ENCODE measurements at places on chromosomes 7 and 10.

- DNase-seq, result no peak
Observed at GRCh38 chr7:98930921-98931320, 52.6 kb downstream of the TRRAP start.

DNA sequence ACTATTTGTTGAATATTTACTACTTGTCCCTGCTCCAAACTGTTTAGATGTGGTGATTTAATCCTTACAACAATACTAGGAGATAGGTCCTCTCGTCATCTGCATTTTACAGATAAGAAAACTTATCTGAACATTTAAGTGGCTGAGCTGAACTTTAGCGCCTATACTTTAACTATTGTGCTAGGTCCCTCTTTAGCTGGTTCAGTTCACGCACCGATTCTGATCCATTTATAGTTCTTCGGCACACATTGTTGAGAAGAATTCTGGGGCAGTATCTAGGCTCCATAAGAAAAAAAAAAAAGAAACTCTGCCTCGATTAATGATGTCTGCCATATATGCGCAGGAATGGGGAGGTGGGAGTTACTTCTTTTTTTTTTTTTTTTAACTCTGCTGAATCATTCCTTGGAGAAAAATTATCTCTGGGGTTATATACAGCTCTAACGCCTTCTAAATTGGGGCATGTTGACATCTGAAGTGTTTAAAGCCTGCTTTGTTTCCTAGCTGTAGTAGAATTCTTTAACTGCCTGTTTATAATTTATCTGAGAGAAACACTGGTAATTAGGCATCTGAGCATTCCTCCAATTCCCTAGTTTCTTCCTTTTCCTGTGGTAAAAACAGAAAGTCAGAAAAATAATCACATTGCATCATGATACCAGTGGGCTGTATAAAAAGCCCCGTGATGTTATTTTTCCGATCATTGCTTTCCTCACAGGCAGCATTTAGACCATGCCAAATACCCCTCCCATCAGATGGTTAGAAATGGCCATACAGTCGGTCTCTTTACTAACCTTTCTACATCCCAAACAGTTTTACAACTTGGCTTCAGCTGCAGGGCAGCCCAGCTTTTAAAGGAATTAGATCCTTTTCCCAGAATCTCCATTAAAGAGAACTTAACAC is 98.5 kb upstream of the KDM7A start:
- no peak for DNase-seq

DNA sequence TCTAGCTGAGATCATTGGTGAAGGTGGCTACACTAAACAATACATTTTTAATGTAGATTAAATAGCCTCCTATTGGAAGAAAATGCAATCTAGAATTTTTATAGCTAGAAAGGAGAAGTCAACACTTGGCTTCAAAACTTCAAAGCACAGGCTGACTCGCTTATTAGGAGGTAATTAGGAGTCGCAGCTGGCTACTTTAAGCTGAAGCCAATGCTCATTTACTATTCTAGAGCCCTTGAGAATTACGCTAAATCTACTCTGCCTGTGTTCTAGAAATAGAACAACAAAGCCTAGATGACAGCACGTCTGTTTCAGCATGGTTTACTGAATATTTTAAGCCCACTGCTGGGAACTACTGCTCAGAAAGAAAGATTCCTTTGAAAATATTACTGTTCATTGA is 101.6 kb upstream of the EEPD1 start:
- DNase-seq, result no peak

GRCh38 chr7:131621652-131622051 is 65.2 kb upstream of the PODXL start:
- no peak for DNase-seq

DNA sequence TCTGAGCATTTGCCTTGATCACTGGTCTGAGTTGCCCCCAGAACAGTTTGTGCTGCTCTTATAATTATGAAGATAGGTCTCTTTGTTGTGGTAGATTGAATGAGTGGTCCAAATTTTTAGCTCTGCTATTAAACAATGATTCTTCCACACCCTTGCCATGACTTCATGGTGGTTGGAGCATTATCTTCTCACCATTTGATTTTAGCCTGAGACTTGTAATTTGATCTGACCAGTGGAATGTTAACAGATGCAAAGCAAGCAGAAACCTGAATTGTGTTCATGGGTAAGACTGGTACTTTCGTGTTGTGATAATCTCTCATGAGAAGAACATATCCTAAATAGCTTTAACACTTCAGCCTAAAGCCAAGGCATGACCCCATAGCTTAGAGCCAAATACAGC is 139.1 kb downstream of the TFPI2 start:
- no peak for DNase-seq

DNA sequence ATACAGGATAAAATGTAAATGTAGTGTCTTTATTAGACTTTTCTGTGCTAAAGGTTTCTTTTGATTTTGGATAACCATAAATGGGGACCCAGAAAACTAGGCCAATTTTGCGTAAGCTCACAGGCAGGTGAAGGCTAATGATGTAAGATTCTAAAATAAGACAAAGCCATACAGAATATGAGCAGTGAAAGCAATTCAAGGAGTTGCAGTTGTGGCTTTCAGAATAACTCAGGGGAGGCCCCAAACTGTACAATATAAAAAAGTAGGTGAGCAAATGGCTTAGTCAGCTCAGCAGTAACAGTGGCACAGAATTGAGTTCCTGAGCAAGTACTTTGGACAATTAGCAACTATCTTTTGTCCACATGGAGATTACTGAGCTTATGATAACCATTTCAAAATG is 81.7 kb upstream of the NRP1 start:
- DNase-seq, result no peak

- DNase-seq, result no peak
Observed at GRCh38 chr10:106612381-106612780, 552.1 kb downstream of the SORCS1 start.

DNA sequence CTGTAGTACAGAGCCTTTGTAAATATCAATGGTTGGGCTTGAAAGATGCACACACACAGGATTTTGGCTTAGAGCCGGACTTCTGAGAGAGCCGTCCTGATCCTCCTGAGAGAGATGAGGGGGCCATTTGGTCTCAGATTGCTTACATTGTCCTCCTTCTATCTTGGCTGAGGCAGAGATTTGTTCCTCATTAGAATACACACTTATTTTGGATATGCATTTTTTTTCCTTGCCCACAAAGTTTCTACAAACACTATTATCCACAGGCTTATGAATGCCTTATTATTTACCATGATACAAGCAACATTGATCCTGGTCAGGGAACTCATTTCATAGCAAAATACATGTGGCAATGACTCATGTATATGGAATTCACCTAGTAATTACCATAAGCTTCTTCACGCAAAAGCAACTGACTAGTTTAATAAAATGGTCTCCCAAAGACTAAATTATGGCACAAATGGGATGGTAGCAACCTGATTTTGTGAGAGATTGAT is 175.3 kb downstream of the MDFIC start:
- no peak for DNase-seq

- no peak for DNase-seq
Observed at GRCh38 chr7:36084485-36085091, 68.5 kb upstream of the EEPD1 start.

- DNase-seq, result no peak
Observed at GRCh38 chr10:95352684-95353083, 61.9 kb upstream of the PDLIM1 start.

- no peak for DNase-seq
Observed at GRCh38 chr10:94991243-94991888, 52.9 kb downstream of the CYP2C9 start.

DNA sequence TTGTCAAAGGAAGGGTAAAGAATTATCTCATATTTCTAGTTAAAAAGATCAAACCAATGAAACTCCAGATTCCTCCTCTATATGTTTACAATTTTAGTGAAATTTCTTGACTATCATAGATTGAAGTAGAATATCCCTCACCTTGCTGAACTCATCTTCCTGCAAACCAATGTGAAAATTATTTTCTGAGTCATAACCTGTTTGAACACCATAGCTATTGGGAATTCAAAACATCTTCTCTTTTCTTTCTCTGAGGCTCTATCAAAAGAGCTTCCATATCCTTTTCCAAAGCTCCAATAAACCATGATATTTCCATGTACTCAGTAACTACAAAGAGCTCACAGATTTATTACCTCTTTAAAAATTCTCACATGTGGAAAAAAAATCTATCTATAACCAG is 134.3 kb downstream of the DOCK4 start:
- no peak for DNase-seq

- DNase-seq, result no peak
Observed at GRCh38 chr7:46752881-46753366, 829.0 kb downstream of the TNS3 start.

DNA sequence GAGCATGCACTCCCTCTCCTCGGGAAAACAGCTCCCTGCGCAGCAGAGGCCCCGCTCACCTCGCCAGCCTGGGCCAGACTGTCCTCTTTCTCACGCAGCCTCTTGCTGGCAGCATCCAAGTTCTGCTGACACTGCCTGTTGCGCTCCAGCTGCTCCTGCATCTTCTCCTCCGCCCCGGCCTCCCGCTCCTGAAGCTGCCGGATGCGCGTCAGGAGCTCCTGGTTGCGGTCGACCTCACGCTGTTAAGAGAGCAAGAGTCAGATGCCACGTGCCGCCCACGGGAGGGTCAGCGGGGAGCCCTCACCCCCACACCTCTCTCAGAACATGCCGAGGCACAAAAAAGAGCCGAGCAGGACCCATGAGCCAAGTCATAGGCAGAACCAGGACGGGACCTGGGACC is 10.2 kb downstream of the MAD1L1 start:
- no peak for DNase-seq

DNA sequence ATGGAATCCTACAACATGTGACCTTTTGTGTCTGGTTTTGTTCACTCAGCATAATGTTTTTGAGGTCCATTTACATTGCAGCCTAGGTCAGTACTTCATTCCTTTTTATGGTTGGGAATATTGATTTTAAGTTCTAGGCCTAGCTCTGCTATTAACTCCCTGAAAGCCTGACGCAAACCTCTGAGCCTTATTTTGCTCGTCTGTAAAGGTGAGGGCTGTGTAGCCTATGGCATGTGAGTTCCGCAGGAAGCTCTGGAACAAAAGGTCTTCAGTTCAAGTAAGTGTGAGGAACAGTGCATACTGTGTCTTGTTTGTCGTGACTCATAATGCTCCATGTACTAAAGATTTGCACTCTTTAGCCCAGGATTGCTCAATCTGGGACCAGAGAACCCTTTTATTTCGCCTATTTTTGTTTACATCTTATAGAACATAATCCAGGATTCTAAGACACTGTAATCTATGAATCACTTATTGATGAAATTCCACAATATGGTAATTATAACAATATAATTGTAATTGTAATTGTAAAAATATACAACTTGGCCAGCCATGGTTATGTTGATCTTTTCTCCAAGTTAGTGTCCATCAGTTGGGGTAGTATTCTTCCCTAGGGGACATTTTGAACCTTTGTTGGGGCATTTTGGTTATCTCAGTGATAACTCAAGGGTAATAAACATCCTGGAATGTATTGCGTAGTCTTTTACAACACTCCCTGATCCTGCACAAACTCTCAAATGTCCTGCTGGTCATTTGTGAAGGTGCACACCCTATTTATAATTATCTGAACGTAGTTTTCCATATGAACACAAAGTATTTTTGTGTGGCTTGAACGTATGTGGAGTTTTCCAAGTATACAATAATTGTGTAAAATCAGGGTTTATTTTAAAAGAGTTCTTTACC is 184.7 kb downstream of the VTI1A start:
- DNase-seq, result no peak

- no peak for DNase-seq
Observed at GRCh38 chr7:34675749-34676374, 17.8 kb downstream of the NPSR1 start.

DNA sequence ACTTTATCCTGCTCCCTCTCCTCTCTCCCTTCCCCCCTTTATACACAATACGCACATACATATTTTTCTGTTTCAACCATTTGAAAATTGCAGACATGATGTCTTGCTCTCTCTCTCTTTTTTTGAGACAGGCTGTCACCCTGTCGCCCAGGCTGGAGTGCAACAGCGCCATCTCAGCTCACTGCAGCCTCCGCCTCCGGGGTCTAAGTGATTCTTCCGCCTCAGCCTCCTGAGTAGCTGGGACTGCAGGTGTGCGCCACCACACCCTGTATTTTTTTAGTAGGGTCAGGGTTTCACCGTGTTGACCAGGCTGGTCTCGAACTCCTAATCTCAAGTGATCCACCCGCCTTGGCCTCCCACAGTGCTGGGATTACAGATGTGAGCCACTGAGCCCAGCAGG is 38.5 kb downstream of the KLHDC10 start:
- no peak for DNase-seq

Data from activated naive CD4-positive, alpha-beta T cell (primary cell).